ENCODE measurements at places on chromosomes 2 and 18.

DNA sequence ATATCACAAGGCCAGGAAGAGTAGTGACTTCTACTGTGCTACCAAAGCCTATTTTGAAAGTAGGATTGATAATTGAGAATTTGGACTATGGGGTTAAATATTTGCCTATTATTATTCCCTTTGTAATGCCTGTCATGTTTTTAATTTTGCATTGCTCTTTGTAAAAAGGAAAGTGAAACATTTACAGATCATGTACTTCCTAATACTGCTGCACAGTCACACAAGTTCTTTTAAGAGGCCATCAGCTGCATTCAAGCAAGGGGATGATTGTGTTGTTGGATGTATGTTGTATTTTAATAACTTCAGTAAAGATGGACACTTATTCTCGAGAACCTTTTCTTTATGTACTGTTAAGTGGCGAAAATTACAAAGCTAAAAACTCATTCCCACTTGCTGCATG is 70.1 kb downstream of the PLEKHA3 start:
- no peak for DNase-seq

DNA sequence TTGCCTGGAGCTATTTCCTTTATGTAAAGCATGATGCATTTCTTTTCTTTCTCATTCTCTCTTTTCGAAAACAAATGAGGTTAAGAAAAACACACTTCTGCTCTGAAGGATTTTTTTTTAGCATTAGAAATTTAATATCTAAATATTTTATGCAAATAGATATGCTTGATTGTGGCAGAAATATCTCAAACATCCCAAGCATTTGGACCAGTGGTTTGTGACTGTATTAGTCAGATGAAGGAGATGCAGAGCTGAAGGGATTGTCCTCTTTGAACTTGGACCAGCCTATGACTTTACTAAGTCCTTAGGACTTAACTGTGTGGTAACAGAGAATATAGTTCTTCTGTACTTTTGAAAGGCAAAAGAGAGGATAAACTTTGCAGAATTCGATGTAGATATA is 335.9 kb upstream of the NT5C1B start:
- no peak for DNase-seq

DNA sequence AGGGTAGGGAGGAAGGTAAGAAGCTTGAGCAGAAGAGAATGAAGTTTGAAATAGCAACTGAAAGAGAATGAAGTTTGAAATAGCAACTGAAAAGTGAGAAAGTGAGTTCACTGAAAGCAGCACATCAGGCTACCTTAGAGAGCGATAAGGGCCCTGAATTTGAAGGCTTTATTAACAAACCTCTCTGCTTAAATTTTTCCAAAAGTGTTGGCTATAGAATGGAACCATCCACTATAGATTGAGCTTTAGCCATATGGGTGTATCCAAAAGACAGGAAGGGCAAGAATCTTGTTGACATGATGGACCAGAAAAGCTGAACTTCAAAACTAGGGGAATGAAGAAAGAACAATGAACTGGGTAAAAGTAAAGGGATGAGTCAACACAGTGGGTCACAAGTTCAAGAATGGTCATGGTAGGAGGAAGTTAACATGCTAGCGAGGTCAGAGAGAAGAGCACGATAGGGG is 122.5 kb downstream of the ASXL3 start:
- DNase-seq = no peak

DNA sequence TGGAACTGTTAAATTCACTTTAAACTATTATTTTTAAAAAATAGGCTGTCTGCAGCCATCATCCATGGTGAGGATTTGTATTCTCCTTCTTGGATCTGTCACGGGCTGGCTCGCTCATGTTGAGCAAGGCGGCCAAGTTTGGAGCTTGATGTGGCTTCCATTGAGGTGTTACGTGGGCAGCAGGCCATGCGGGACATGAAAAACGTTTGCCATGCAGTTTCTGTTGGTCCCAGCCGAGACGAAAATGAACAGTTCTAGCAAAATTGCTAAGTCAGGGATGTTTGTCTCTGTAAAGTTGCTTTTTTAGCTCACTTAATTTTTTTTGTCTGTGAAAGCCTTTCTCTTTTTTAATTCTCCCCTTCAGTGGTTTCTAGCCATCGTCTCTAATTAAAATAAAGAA is 70.2 kb upstream of the MGAT5 start:
- DNase-seq = no peak

DNA sequence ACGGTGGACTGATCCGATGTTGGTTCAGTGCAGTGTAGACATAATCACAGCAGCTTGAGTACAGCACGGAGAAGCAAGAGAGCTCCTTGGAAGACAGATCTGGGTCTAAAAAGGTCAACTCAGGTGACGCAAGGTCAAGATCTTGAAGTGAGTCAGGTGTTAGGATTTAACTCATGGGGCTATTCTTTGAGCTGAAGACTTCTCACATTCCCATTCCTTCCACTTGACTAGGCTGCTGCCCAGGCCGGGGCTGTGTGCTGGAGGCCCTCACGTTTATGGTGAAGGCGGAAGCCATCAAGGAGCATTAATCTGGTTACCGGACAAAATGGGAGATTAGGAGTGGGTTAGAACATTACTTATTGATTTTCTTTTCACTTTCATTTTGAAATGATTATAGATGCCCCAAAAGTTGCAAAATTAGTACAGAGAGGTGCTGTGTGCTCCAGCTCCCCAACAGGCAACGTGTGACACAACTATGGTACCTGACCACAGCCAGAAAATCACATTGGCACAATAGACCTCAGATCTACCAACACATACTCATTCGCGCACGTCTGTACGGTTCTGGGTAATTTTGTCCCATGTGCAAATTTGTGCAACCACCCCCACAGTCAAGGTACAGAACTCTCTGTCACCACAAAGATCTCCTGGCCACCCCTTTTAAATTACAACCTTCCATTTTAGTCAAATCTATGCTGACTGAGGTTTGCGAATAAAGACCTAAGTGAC is 77.6 kb upstream of the SEC11C start:
- DNase-seq = no peak

DNA sequence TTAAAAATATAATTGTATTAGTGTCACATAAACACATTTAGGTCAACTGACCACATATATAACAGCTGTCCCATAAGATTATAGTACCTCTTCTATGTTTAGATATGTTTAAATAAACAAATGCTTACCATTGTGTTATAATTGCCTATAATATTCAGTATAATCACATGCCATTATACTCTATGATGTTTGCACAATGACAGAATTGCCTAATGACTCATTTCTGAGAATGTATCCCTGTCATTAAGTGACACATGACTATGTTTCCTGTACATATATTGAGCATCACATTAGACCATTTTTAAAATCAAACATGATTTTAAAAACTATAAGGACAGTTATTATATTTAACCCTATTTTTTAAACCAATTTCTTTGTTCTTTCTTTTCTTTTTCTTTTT is 89.8 kb downstream of the HS6ST1 start:
- DNase-seq = no peak

All from NCI-H510A treated with DMSO at 0.1 percent for 48 hours (cell line).